ENCODE measurements at places on chromosomes 11 and 22.

- no peak overlapping the region for H3K4me3 ChIP-seq
- H3K27ac ChIP-seq, result no peak overlapping the region
- H3K4me1 ChIP-seq, result peaks cover 3% of the 10 kb centered on the region
- no peak for DNase-seq
Measured at GRCh38 chr22:23525510-23525909, 54.6 kb downstream of the IGLL1 start.

GRCh38 chr11:88064097-88064705, 111.0 kb downstream of the RAB38 start:
- no peak overlapping the region for H3K4me3 ChIP-seq
- H3K36me3 ChIP-seq, result no peaks in the 10 kb centered on the region
- H3K27ac ChIP-seq, result no peak overlapping the region
- peaks cover 13% of the 10 kb centered on the region for H3K27me3 ChIP-seq
- DNase-seq, result no peak

DNA sequence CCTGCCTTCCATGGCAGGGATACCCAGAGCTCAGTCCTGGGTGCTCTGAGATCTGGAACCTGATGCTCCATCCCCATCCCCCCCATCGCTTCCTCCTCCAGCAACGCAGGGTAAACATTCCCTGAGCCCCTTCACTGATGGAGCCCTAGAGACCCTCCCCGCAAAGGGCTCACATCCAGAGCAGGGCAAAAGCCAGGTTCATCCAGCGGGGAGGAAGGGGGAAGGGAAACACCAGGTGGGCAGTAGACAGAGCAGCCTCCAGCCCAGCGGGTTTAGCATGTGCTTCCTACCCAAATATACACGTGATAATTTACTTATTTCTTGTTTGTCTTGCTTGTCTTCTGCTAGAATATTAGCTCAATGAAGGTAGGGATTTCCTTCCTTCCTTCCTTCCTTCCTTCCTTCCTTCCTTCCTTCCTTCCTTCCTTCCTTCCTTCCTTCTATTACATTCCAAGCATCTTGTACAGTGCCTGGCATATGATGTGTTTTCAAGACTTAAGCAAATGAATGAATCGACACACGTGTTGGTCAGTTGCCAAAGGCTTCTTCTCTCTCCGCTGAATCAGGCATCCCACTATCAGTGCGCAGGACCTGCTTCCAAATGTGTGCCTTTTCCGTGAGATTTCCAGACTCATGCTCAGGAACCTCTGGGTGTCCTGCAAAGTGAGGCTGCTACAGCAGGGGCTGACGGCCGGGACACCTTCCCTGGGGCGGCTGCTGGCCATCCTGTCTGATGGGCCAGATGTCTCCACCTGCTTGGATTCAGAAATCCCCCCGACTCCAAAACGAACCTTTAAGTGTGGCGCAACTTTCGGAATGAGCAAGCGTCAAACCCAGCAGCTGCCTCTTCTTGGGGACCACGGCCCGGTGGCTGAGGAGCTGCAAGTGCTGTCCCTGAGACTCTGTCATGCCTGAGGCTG, 955.1 kb downstream of the BRD1 start:
- no peak for DNase-seq
- H3K27me3 ChIP-seq, result peaks cover 36% of the 10 kb centered on the region
- no peak overlapping the region for H3K27ac ChIP-seq
- H3K4me1 ChIP-seq, result no peaks in the 10 kb centered on the region
- no peaks in the 10 kb centered on the region for H3K36me3 ChIP-seq

GRCh38 chr11:112797648-112798293, 163.4 kb upstream of the NCAM1 start:
- no peak overlapping the region for H3K4me3 ChIP-seq
- no peak for DNase-seq
- peaks cover 5% of the 10 kb centered on the region for H3K4me1 ChIP-seq
- H3K36me3 ChIP-seq, result no peaks in the 10 kb centered on the region
- H3K27me3 ChIP-seq, result peaks cover 4% of the 10 kb centered on the region

DNA sequence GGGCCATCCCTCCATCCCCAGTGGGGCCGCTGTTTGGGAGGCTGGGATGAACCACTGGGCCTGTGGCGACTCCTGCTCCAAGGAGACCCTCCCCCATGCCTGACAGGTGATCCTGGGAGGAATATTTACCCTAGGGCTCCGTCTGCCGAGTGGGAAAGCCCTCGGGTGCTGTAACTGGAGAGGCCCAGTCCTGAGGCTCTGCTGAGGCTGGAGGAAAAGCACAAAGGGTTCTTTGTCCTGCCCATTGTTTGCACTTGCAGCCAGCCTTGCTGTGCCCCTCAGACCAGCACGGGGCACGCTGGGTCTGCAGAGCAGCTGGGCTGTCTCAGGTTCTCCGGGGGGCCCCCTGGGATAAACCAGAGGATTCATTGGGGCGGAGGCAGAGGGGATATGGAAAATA, 321.1 kb downstream of the MN1 start:
- no peak overlapping the region for H3K4me3 ChIP-seq
- no peaks in the 10 kb centered on the region for H3K4me1 ChIP-seq
- no peak for DNase-seq
- H3K36me3 ChIP-seq, result no peaks in the 10 kb centered on the region
- no peak overlapping the region for H3K27ac ChIP-seq

DNA sequence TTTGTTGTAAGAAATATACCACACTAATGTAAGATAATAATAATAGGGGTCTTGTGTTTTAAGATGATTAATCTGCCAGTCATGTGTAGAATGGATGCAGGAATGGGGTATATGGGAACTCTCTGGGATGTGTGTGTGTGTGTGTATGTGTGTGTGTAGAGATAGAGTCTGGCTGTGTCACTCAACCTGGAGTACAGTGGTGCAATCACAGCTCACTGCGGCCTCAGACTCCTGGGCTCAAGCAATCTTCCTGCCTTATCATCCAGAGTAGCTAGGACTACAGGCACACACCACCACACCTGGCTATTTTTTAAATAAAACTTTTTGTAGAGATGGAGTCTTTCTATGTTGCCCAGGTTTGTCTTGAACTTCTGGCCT, 11.5 kb upstream of the PANX1 start:
- peaks cover 15% of the 10 kb centered on the region for H3K27me3 ChIP-seq
- no peak overlapping the region for H3K27ac ChIP-seq

DNA sequence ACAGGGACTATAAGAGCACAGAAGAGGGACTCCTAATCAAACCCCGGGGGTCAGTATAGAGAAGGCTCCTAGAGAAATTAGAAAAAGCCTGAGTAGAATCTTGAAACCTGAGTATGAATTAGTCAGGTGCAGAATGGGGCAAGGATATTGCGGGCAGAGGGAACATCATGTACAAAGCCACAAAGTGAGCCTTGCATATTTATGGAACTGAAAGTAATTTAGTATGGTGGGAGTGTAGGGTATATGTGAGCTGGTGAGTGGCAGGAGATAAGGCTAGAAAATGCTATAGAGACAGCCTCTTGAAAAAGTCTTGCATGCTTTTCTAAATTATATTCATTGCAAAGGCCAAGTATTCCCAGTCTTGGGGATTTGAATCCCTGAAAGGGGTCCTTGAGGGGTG, 93.7 kb downstream of the STIM1 start:
- DNase-seq, result no peak
- H3K36me3 ChIP-seq, result peaks cover 57% of the 10 kb centered on the region
- H3K4me3 ChIP-seq, result no peak overlapping the region
- peak overlapping the region; percentile 86 for H3K27ac ChIP-seq

DNA sequence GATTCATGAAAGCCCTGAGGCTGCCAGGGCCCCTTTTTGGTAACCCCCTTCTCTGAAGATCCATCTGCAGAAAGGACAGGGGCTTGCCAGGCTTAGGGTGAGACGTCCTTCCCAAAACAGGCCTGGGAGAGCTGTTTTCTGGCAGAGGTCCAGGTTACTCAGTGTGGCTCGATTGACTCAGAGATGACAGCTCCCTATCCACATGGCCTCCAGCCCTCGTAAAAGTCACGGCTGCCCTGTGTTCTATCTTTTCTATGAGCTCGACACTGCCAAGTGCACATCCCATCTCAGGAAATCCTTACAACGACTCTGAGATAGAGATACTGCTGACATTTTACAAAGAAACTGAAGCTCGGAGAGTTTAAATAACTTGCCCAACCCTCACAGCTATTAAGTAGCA, 20.4 kb downstream of the ADAMTS8 start:
- no peak overlapping the region for H3K27ac ChIP-seq
- no peak overlapping the region for H3K4me3 ChIP-seq
- no peak for DNase-seq

DNA sequence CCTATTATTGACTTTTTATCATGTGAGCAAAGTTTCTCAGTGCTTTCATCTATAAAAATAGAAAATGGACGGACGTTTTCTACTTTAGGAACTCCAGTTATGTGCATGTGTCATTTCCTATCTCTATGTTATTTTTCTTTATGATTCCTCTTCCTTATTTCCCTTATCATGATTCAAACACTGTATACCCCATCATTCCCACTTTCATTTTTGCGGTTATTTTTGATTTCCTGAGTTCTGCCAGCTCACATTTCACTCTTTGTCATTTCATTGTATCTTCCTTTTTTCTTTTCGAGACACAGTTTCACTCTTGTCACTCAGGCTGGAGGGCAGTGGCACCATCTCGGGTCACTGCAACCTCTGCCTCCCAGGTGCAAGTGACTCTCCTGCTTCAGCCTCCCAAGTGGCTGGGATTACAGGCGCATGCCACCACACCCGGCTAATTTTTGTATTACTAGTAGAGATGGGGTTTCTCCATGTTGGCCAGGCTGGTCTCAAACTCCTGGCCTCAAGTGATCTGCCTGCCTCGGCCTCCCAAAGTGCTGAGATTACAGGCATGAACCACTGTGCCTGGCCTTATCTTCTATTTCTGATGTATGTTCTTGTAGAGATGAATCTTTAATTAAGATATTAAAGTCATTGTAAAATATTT, 21.5 kb downstream of the C11orf58 start:
- H3K27me3 ChIP-seq, result no peaks in the 10 kb centered on the region
- peaks cover 38% of the 10 kb centered on the region for H3K36me3 ChIP-seq
- peaks cover 20% of the 10 kb centered on the region for H3K4me1 ChIP-seq

DNA sequence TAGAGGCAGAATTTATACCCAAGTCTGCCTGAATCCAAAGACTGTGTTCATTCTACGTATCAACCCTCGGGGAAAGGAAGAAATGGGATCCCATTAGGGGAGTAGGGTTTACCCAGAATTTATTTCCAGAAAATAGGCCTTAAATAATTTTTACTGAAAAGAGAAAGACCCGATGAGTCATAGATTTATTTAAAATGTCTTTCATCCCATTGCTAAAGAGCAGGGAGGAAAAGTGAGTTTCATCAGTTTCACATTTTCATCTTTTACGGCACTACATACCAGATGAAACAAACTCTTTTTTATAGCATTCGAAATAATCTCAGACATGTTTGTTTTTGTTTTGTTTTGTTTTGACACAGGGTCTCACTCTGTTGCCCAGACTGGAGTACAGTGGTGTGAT, 31.3 kb downstream of the SLC1A2 start:
- H3K4me3 ChIP-seq, result no peak overlapping the region
- H3K36me3 ChIP-seq, result no peaks in the 10 kb centered on the region
- peaks cover 36% of the 10 kb centered on the region for H3K4me1 ChIP-seq
- H3K27ac ChIP-seq, result no peak overlapping the region

GRCh38 chr11:105790840-105791239, 181.0 kb downstream of the GRIA4 start:
- no peaks in the 10 kb centered on the region for H3K27me3 ChIP-seq
- H3K4me3 ChIP-seq, result no peak overlapping the region
- no peak for DNase-seq
- H3K36me3 ChIP-seq, result no peaks in the 10 kb centered on the region
- H3K4me1 ChIP-seq, result no peaks in the 10 kb centered on the region

DNA sequence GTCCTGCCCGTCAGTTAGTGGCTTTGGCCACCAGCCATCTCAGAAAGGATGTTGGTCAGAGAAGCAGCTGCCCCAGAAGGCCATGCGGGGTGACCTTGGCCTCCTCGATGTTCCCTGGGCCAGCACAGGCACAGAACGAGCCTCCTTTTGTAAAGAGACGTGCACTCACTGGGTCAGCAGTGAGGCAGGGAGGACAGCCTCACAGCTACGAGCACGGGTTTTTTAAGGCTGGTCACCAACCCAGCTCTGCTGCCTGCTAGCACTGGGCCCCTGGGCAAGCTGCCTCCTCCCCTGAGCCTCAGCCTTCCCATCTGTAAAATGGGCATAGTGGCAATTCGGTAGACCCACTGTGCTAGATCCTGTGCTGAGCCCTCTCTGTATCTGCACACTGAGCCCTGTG, 10.8 kb downstream of the IGLL1 start:
- H3K27ac ChIP-seq, result no peak overlapping the region
- peaks cover 6% of the 10 kb centered on the region for H3K4me1 ChIP-seq
- H3K4me3 ChIP-seq, result no peak overlapping the region
- no peak for DNase-seq

GRCh38 chr11:68666849-68667248, 17.5 kb upstream of the GAL start:
- H3K27me3 ChIP-seq, result peaks cover 5% of the 10 kb centered on the region
- H3K27ac ChIP-seq, result no peak overlapping the region
- no peaks in the 10 kb centered on the region for H3K36me3 ChIP-seq
- H3K4me3 ChIP-seq, result no peak overlapping the region
- H3K4me1 ChIP-seq, result no peaks in the 10 kb centered on the region

- no peaks in the 10 kb centered on the region for H3K4me1 ChIP-seq
- H3K27ac ChIP-seq, result no peak overlapping the region
- DNase-seq, result no peak
- no peaks in the 10 kb centered on the region for H3K36me3 ChIP-seq
- H3K27me3 ChIP-seq, result peaks cover 7% of the 10 kb centered on the region
- no peak overlapping the region for H3K4me3 ChIP-seq
Measured at GRCh38 chr11:115169251-115169650, 335.0 kb downstream of the CADM1 start.

DNA sequence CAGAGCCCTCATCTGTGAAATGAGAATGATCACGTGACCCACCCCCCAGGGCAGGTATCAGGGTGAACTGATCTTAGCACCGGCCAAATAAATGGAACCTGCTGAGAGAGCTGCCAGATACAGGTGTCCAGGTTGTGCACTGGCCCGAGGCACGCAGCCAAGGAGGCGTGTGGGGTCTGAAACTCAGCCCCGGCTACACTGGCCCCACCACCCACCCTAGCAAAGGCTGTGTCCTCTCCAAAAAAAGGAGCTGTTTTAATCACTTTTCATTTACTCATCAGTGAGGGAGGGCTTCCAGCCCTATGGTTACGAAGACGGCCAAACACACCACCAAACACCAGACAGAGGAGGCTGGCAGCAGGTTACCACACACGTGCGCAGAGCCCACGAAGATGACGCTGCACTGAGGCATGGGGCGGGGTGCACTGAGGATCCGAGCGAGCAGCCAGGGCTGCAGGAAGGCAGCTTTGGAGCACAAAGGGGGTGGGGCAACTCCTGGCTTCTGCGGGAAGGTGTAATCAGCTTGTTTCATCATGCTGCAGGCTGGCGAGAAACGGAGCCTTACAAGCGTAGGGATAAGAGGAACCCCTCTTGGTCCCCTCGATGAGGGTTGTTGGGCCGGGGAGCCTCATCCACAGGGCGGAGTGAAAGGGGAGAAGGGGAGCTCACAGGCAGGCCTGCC, 19.5 kb upstream of the SLC22A12 start:
- peaks cover 2% of the 10 kb centered on the region for H3K4me1 ChIP-seq
- no peak for DNase-seq
- H3K27ac ChIP-seq, result no peak overlapping the region
- H3K36me3 ChIP-seq, result no peaks in the 10 kb centered on the region
- H3K4me3 ChIP-seq, result no peak overlapping the region

GRCh38 chr11:123797114-123797513, 9.0 kb downstream of the OR6M1 start:
- H3K27ac ChIP-seq, result no peak overlapping the region
- no peaks in the 10 kb centered on the region for H3K4me1 ChIP-seq
- H3K4me3 ChIP-seq, result no peak overlapping the region
- peaks cover 6% of the 10 kb centered on the region for H3K27me3 ChIP-seq
- H3K36me3 ChIP-seq, result no peaks in the 10 kb centered on the region
- no peak for DNase-seq

Data from activated T-cell treated with anti-CD3 and anti-CD28 coated beads, Interleukin-2, amount 50 U/mL, for 24 hours (primary cell).